ENCODE measurements at places on chromosomes 11 and 22.
A peak's percentile ranks its signal among the peaks of the same experiment; 100 is the strongest.

DNA sequence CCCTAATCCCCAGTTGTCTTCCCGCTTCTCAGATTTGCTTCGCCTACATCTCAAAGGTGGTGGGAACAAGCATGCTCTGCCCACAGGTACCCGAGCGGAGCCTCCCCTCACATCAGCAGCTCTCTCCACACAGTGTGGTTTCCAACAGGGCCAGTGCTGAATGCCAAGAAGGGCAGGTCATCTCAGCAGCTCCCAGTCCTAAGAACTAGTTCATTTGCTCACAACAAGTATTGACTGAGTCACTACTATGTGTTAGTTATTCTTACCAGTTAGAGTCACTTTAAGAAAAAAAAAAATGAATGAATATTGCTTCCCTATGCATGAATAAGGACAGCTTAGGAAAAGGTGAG is 66.2 kb downstream of the THAP12 start:
- no peak for DNase-seq

- DNase-seq = no peak
Observed at GRCh38 chr11:47961383-47961782, 19.0 kb upstream of the PTPRJ start.

GRCh38 chr11:95092549-95093324 is 3.1 kb downstream of the ENDOD1 start:
- peak; percentile 31 for DNase-seq

GRCh38 chr22:25919452-25919851 is 177.5 kb downstream of the MYO18B start:
- no peak for DNase-seq

GRCh38 chr11:74933765-74934164 is 15.1 kb downstream of the XRRA1 start:
- DNase-seq = no peak

- no peak for DNase-seq
Observed at GRCh38 chr11:43135966-43136534, 175.7 kb upstream of the API5 start.

DNA sequence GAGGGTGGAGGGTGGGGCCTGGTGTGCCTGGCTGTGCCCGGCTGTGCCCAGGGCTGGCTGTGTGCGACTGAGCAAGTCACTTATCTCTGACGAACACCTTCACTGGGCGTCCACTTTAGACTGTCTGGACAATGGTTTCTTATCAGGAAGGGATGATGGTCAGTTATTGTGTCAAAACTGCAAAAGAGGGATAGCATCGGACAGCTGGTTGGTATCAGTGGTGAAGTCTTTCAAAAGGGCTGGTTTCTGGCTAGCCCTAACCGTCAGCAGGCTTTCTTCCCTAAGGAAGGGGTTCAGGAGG is 4.1 kb upstream of the MGAT3 start:
- DNase-seq = no peak

- peak; percentile 82 for DNase-seq
Observed at GRCh38 chr11:6619004-6619745, at the start of gene TPP1. Gene TPP1, minus strand, starts transcription at chr11:6619422. Its CDS starts 22 bp downstream, at chr11:6619400.

- no peak for DNase-seq
Observed at GRCh38 chr22:27116312-27117086, 459.1 kb downstream of the MIAT start.
